ENCODE measurements at places on chromosomes 11 and 22.

DNA sequence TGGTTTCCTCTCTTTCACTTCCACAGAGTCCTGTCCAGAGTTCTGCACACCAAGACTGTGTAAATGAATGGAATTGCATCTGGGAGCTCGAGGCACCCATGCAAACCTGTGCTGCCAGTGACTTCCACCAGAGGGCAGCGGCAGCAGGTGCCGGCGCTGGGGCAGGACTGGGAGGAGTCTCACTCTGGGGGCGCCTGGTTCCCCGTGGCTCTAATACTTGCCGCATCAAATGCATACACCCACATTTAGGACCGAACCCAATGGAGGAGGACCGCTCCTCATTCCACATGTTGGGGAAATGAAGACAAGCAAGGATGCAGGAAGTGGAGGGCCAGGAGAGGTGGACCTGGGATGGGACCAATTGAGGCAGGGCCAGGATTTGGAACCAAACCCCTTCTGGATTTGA, 1.1 kb upstream of the CD6 start:
- DNase-seq, result no peak

DNA sequence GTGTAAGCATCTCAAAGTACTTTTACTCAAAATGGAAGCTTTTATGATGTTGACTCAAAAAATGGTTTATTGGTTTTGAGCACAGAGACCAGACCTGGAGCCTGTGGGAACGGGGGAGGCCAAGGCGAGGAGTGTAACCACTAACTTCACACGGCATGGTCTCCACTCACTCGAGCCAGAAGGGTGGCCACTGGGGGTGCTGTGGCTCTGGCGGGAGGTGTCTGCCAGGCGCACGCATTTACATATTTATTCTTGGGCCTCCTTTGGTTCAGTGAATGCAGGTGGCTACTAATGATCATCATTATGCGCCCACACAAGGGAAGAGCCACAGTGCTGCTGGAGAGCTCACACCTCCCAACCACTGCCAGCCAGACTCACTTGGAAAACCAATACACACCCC, 64.6 kb downstream of the FLRT1 start:
- no peak for DNase-seq

GRCh38 chr11:103413266-103413888, 304.2 kb downstream of the DYNC2H1 start:
- DNase-seq, result no peak

DNA sequence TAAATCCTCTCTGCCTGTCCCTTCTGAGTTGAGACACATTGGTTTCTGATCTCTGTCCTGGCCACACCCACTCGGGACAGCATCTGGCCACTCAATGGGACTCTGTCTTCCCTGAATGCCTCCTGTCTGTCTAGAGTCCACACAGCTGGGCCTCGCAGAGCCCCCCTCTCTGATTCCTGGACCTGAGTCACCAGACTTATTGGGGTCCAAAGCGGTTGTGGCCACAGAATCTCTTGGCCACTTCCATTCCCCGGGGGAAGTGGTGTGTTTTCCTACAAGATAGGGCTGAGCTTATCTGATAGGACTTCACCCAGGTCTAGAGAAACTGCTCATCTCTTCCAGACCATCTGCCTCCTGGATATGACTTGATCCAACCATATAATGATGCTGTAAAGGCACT, 57.4 kb upstream of the WNT11 start:
- no peak for DNase-seq

- no peak for DNase-seq
These were observed 47.5 kb upstream of the PICALM start for GRCh38 chr11:86116386-86116726.

DNA sequence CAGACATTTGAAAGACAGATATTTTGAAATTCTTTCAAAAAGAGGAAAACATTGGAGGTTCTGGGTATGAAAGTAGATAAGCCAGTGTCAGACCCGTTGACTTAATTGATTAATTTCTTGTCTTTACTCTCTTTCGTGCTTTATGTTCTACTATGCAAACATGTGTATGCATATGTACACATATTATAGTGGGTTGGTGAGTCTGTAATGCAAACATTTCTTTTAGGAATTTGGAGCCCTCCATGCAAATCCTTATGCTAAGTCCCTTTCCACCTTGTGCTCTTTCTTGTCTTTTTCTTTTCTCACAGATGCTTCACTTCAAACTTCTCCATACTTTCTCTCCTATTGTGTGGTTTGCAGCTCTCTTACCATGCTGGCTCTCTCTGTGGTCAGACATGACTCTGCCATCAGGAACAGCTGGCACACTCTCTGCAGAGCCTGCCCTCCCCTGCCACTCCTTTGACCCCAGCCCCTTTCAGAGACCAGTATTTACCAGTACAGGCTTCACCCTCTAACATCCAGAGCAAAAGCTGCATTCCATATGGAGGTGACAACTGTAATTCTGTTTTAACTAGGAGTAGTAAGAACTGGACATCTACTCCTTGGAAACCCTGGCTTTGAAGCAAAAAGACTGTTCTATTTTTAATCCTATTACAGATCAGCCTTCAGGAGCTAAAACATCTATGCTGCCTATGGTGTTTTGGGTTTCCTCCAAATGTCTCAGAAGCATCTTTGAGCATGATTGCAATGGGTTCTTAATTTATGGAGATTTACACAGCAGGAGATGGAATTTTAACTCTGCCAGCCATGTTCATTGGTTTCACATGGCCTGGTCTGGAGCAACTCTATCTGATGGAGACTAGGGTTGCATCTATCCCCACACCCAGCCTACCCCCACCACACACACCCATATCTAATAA, 386.9 kb upstream of the FAT3 start:
- no peak for DNase-seq

GRCh38 chr22:50505776-50506610, 1.5 kb downstream of the LMF2 start:
- peak; percentile 60 for DNase-seq

DNA sequence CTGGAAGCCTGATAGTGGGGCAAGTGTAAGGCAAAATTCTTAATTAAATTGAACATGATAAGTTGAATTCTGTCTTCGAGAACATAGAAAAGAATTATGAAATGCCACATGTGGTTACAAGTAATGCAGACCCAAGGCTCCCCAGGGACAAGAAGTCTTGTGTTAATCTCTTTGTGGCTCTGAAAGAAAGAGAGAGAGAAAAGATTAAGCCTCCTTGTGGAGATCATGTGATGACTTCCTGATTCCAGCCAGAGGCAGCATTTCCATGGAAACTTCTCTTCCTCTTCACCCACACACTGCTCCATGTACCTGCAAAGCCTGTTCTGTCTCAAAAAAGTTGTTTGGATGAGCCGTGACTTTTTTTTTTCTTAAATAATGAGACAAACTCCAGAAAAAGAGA, 1.9 kb upstream of the TYR start:
- DNase-seq, result no peak

Measured in NCI-H1694 (cell line).